Ecto neural progenitor cell (in vitro differentiated cells): ENCODE measurements at places on chromosomes 7 and 10.

- DNase-seq, result no peak
Observed at GRCh38 chr7:132641238-132641637, 65.0 kb upstream of the PLXNA4 start.

DNA sequence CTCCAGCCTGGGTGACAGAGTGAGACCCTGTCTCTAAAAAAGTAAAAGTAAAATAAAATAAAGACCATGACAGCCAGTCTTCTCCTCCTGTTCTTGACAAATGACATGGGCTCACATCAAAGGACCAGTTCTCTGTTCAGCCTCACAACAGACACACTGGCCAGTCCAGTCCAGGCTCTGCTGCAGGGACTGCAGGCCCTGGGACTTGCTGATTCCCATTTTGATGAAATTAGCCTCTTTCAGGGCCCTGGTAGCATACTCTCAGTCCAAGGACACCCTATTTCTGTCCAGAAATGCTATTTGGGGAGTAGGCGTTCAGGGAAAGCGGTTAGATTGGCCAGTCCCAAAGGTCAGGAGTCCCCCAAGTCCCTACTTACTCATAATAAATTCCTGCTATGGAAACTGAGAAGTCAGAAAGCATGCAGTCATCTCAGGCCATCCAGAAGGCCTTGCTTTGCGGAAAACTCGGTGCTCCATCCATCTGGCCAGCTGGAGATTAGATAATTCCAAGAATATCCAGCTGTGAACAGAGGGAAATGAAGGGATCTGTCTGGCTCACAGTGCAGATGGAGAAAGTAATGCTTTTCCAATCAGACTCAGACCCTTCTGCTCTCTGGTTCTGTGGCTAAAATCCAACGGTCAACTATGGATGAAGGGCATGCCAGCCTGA is 74.4 kb downstream of the RAB11FIP2 start:
- no peak for DNase-seq

- no peak for DNase-seq
Observed at GRCh38 chr10:6840766-6841165, 260.7 kb upstream of the PRKCQ start.

GRCh38 chr7:8629504-8629903 is 196.1 kb downstream of the NXPH1 start:
- no peak for DNase-seq

DNA sequence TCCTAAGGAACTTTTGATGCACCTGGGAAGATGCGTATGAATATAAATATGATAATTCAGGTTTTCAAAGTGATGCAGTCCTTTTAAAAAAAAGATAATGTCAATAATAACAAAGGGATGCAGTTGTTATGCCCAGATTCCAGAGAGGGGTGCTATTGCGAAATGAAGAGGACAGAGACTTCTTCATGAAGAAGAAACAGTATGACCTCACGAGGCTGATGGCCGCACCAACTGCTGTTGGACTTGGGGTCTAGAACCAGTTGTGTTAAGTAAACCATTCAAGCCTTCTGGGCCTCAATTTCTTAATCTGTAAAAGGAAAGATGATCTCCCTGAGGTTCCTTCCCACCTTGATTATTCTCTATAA is 55.1 kb downstream of the LYZL2 start:
- DNase-seq, result no peak

DNA sequence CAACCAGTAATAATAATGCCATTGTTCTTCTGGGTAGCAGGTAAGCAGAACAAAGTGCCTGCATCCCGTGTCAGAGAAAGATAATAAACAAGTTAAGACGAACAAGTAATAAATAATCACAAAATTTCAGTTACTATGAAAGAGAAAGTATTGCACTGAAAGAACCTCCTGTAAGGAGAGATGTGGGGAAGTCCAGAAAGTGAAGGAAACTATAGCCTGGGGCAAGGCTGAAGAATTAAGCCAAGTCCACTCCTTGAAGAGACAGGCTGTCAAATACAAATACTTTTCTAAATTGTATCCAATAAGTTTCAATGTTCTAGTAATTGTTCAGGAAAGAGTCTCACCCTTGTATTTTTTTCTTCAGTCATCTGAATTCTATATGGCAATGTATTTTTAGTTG is 611.4 kb downstream of the MAGI2 start:
- DNase-seq, result no peak

DNA sequence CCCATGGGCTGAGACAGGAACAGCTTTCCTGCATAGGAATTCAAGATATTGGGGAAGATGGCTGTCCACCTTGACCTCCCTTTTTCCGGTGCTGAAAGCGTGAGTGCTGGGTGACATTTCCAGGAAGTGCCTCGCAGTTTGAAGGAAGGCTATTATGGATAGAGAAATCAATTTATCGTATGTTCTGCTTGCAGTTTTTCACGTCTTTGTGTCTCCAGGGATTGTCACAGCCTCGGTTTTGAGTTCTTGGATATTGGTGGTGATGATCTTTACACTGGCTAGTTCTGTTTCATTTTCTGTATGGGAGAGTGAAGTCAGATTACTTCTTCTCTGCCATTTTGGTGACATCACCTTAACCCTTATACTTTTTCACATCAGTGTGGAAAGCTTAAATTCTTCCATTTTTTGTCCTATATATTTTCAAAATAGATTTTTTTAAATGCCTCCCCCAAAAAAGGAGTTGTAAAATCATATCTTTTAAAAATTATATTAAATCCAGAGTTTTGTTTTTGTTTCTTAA is 102.5 kb upstream of the APBB1IP start:
- DNase-seq, result no peak
